Astrocyte (in vitro differentiated cells and primary cell): ENCODE measurements at places on chromosomes 7 and 10. TPM values are rescaled to one million over a fixed set of nuclear protein-coding genes. Genes with fewer than 3 reads are reported as not detected.

GRCh38 chr7:136055266-136055665, 78.1 kb upstream of the MTPN start:
- DNase-seq = no peak

- DNase-seq = no peak
Measured at GRCh38 chr10:77256346-77256745, 381.3 kb downstream of the KCNMA1 start.

- no peak for DNase-seq
Measured at GRCh38 chr10:118332236-118332635, 9.9 kb downstream of the FAM204A start.

- no peak for DNase-seq
Measured at GRCh38 chr10:24519950-24520349, 203.7 kb downstream of the ARHGAP21 start.

DNA sequence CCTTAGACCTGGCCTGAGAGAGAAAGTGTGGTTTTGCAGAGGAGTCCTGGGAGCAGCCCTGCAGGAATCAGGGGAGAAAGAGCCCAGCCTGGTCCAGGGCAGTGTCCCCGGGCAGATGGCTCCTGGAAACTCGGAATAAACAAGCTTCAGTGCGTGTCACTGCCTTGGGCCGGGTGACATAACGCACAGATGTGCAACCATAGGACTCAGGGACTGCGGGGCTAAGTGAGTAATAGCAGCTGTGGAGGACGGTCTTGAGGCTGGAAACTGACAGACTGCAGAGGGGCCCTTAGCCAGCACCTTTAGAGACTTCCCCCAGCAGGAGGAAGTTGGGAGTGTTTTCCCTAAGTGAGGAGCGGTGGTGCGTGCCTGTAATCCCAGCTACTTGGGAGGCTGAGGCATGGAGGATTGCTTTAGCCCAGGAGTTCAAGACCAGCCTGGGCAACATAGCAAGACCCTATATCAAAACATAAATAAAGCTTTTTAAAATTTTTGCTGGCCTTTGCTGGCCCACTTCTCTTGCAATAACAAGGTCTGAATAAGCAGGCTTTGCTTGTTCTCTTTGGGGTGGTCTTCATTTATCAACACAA, 5.3 kb upstream of the CLIP2 start:
- DNase-seq = no peak

DNA sequence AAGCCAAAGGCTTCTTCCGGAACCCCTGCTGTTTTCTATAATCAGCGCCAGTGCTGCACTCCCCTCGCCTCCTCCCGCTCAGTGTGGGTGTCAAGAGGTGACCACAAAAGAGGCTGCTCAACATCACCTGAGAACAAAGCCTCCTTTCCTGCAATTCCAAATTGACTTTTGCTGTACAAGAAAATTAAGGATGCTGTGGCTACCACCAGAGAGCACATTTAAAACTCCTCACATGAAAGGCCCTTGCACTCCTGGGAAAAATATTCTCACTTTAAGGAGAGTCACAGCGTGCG, 96.4 kb downstream of the HIPK2 start:
- DNase-seq = no peak

DNA sequence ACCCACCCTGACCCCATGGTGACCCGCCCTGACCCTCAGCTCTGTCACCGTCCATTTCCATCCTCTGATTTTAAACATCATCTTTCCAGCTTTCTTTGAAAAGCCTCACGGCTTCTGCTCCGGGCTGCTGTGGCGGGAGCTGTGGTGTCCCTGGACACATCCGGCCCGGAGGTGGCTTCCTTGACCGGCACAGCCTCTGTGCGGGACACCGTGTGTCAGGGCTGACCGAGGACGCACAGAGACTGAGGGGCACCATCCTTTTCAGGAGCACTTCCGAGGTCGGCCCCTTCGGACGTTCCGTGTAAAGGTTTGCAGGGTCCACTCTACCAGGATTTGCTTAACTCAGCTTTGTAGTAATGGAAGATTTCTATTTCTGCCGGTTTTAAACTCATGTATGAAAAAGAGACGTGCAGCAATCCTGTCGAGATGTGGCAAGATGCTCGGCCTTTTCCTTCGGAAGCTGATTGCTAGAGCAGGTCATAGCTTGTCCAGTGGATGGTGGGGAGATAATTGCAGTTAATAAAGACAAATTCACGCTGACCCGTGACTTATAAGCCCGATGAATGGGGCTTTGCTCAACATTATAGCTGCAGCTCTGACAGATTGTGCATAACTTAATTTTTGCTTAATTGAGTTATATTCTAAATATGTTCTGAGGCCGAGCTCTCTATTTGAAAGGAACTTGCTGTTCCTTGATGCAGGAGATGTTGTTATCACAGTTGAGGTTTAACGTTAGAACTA, 54.4 kb upstream of the CFAP46 start:
- DNase-seq = no peak

DNA sequence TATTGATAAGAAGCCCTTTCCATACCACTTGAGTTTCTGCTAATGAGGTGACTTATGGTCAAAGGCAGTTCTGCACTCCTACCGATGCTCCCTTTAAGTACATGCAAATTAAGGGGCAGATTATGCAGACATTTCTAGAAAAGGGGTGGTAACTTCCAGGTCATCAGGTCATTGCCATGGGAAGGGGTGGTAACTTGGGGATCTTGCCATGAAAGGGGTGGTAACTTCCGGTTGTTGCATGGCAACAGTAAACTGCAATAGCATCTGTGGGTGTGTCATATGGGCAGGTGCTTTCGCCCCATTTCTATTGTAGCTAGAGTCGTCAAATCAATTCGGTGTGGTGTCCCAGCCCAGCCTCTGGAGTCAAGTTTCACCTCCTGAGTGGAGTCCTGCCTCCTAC, 150.9 kb downstream of the UBE2H start:
- DNase-seq = no peak

DNA sequence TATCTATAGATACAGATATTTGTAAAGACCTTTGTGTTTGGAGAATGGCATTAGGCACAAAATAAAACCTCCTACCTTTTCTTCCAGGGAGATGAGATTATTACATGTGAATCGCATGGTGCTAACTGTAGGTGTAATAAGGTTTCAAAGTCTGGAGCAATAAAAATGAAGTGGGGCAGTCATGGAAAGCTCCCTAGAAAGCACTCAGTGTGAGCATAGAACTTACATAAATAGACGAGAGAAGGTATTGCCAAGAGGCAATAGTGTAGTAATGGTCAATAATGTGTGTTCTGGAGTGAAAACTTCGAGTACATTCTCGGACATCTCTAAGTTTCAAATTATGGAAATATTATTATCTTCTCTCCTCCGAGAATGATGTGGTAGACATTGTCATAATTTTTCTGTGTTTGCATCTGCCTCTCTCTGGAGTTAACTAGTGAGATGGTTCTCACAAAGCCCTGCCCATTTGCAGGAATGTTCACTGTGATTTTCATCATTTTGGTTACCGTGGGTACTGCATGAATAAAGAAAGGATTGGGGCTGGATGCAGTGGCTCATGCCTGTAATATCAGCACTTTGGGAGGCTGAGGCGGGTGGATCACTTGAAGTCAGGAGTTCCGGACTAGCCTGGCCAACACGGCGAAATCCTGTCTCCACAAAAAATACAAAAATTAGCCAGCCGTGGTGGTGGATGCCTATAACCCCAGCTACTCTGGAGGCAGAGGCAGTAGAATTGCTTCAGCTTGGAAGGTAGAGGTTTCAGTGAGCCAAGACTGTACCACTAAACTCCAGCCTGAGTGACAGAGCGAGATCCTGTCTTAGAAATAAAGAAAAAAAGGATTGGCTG, 10.6 kb downstream of the VIM start:
- peak; percentile 83 for DNase-seq

DNA sequence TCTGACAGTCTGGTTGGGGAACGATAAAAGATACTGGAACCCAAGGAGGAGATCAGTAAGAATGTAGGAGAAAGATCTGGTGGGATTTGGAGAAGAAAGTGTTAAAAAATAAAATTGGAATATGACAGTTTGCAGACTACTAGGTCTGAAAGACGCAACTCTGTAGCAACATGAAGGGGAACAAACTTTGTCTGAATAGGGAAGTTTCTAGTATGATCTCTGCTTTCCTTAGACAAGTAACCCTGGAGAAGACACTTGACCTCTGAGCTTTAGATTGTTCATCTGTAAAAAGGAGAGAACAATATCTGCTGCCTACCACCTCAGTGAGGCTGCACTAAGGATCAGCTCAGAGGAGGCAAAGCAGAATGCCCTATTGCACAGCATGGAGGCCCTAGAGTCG, 3.0 kb upstream of the PRSS1 start:
- DNase-seq = no peak

- DNase-seq = peak; percentile 81
Measured at GRCh38 chr7:96388620-96389383, 66.9 kb upstream of the SLC25A13 start.

DNA sequence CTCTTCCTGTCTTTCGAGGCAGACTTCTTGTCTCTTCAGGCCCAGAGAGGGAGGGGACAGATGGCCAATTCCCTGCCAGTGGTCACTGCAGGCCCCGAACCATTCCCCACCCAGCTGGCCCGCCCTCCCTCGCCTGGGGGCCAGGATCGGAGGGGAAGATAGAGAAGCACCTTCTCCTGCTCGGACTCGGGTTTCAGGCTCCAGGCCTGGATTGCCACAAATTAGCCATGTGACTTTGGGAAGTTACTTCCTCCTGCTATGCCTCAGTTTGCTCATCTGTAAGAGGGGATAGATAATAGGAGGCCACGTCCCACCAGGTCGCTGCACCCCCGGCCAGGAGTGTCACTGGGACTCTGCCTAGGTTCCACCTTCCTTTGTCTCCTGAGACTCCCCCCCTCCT, 24.8 kb upstream of the PPP2R2D start:
- DNase-seq = no peak

GRCh38 chr7:68980011-68980410, 618.3 kb upstream of the AUTS2 start:
- DNase-seq = peak; percentile 55

DNA sequence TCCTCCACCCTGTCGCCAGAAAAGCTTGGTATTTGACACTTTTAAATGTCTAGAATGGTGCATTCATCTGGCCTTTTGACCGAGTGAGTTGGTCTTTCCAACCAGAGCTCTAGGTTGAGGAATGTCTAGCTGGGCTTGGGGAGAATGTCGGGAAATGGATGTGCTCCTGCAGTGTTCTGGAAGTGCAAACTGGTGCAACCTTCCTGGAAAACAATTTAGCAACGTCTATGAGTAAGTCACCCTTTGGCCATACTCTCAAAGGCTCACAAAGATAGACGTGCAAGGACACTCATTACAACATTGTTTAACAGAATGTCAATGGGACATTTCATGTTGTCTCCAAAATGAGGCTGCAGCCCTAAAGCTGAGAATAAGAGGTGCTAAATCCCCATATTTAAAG, 12.2 kb upstream of the NMT2 start:
- DNase-seq = no peak

DNA sequence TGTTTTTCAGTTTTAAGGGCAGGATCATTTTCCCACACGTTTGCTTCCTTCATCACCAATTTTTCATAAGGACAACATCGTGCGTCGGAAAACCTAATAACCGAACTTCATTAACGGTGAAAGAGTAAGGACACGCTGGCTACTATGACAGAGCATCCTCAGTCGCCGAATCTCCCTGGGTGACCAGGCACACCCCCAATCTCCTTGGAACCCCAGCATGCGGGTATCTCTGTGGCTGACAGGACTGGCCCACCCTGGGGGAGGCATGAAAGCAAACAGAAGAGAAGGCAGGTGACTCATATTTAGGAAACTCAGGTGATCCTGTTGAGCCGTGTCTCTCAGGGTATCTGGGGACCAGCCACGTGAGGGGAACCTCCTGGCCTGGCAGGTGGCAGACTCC, 134.2 kb downstream of the DIP2C start:
- DNase-seq = no peak

DNA sequence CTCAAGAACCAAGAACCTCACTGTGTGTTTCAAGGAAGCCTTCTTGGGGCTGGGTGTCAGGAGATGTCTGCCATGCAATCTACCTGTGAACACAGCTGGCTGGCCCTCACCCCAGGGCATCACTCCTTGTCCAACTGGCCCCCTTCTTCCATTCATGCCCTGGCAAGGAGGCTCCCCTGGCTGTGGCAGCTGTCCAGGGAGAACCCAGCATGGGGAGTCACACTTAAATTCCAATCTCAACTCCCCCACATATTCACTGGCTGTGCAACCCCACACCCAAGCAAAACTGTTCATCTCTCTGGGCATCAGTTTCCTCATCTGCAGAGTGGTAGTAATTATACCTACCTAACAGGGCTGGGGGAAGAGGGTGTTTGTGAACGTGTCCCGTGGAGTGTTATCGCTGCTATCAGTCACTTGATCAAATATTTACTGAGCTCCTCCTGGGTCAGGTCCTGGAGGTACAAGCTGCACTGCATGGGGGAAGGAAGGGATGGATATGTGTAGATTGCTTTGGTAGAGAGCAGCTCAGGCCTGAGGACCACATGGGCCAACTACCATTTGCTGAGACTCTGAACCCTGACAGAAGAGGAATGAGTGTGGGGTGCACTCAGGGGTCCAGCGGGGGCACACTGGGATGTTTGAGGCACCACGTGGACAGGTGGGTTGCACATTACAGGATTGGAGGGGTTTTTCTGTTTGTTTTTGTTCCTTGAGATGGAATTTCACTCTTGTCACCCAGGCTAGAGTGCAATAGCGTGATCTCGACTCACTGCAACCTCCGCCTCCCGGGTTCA, 2.1 kb upstream of the GPRIN2 start:
- no peak for DNase-seq

DNA sequence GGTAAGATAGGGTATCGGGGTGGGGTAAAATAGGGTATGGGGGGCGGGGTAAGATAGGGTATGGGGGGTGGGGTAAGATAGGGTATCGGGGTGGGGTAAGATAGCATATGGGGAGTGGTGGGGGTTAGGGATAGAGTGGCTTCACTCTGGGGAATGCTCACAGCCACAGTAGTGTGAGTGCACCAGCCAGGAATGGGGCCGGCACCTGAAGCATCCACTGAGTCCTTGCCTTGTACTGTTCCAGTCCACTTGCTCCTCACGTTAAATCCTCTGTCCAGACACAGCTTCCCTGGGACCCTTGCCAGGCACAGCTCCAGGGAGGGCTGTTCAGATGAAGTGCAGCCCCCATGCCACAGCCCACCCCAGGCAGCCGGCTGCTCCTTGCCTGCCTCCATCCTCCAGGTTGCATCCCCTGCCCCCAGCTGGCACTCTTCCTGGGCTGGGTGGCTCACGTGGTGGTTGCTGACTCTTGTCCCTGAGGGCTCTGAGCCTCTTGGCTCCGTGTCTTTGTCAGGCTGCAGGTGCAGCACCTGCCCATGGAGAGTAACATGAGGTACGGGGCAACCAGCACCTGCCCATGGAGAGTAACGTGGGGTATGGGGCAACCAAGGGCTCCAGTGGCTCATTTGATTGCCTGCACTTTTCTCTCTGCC, 268.4 kb downstream of the TCERG1L start:
- DNase-seq = no peak

GRCh38 chr7:125492521-125492920, 562.9 kb upstream of the POT1 start:
- DNase-seq = no peak

KNDC1 gene
- 2.6 and 4.1 TPM in 2 replicates for total RNA-seq

GFRA1 gene
- total RNA-seq = 12.7 and 24.2 TPM in 2 replicates

ZKSCAN5 gene
- total RNA-seq = 15.3 and 16.4 TPM in 2 replicates

MLXIPL gene
- total RNA-seq = 0.41 TPM in 1 of 2 replicates, not detected in the other

LEP gene
- not detected in 2 replicates for total RNA-seq

NPSR1 gene
- total RNA-seq = not detected in 2 replicates

OR2A5 gene
- total RNA-seq = not detected in 2 replicates

SLC29A4 gene
- total RNA-seq = 7.0 and 8.2 TPM in 2 replicates

POR gene
- total RNA-seq = 73.6 and 74.1 TPM in 2 replicates

CLDN3 gene
- 0.68 TPM in 1 of 2 replicates, not detected in the other for total RNA-seq

PSD gene
- 8.8 and 11.7 TPM in 2 replicates for total RNA-seq

BAMBI gene
- 45.4 and 50.6 TPM in 2 replicates for total RNA-seq

ATAD1 gene
- total RNA-seq = 71.0 and 72.5 TPM in 2 replicates
